ENCODE measurements at places on chromosomes 16 and 17.

GRCh38 chr16:66619534-66620428, 15.3 kb downstream of the CMTM3 start:
- no peak for DNase-seq

GRCh38 chr16:20940871-20941635, 40.5 kb downstream of the LYRM1 start:
- no peak for DNase-seq

DNA sequence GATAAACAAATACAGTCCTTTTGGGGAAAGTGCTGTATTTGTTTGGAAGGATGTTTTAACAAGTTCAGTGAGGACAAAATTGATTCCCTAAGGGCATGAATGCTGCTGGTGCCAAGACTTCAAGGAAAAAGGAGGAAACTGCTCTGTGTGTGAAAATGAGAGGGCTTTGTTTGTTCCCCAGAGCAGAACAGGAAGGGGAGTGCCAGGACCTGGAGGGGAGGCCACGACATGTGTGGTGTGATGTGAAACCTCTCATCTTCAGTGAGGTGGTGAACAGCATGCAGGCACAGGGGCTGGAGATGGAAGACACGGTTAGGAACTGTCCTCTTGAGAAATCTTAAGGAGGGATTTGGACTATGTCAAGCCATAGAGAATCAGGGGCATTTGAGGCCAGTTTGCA, 46.6 kb upstream of the GRIN2A start:
- no peak for DNase-seq

DNA sequence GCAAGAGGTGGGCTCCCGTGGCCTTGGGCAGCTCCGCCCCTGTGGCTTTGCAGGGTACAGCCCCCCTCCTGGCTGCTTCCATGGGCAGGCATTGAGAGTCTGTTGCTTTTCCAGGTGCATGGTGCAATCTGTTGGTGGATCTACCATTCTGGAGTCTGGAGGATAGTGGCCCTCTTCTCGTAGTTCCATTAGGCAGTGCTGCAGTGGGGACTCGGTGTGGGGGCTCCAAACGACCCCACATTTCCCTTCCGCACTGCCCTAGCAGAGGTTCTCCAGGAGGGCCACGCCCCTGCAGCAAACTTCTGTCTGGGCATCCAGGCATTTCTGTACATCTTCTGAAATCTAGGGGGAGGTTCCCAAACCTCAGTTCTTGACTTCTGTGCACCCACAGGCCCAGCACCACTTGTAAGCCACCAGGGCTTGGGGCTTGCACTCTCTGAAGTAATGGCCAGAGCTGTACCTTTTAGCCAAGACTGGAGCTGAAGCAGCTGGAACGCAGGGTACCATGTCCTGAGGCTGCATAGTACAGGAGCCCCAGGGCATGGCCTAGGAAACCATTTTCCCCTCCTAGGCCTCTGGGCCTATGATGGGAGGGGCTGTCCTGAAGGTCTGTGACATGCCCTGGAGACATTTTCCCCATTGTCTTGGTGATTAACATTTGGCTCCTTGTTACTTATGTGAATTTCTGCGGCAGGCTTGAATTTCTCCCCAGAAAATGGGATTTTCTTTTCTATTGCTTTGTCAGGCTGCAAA, 6.0 kb downstream of the PRKAR1A start:
- DNase-seq, result no peak

- DNase-seq, result no peak
These were observed 13.3 kb upstream of the ATP6V0C start for GRCh38 chr16:2500430-2500917.

GRCh38 chr16:57643147-57643874, 14.9 kb downstream of the ADGRG1 start:
- no peak for DNase-seq

DNA sequence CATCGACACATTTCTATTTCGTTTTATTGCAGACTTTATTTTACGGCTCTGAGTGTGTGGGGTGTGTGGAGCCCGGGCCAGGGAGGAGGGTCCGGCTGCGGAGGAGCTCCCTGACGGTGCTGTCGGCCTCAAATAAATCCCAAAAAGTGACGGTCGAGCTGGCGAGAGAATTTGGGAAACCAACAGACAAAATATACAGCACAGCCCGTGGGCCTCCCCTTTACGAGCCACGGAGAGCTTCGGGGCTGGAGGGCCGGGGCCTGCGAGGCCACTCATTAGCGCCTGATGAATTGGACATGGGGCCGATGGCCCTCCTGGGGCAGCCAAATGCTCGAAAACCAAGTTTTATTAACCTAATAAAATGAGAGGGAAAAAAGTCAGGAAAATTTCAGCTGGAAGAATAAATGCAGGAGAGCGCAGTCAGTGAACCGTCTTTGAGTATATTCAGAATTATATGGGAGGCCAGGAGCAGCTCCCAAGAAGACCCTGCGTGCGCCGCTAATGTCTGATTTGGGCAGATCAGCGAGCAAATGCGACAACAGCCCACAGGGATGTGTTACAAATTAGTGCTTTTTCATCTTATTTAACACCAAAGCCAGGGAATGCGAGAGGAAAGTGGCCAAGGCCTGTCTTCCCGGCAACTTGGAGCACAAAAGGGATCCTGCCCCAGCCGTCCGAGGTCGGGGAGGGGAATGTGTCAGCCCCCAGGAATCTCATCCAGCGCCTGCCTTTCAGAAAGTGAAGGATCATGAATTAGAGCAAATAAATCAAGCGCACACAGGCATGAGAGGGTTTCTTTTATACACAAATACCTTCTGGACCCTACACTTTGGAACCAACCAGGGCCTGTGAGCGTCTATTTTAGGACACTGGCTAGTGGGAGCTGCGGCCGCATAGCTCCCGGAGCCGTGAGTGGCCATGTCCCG, 249.1 kb downstream of the C16orf95 start:
- no peak for DNase-seq

GRCh38 chr17:69457603-69458002, 43.1 kb downstream of the MAP2K6 start:
- DNase-seq, result no peak

DNA sequence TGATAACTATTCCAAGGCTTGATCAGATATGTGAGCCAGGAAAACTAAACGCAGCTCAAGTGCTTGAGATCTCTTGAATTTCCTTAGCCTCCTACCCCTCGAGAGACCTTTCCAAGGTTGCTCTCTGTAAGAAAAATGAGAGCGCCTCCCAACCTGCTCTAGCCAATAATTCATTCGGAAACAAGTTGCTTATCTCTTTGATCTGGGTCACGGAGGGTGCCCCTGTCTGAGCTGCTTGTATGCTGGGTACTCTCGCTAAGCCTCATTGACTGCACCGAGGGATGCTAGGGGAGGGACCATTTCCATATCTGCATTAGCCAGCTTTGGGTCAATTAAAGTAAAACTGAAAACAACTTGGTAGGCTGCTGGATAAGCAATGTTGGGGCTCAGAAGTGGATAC, 70.1 kb upstream of the SHISA6 start:
- no peak for DNase-seq

- DNase-seq, result no peak
These were observed 34.1 kb downstream of the VPS53 start for GRCh38 chr17:680529-680928.

DNA sequence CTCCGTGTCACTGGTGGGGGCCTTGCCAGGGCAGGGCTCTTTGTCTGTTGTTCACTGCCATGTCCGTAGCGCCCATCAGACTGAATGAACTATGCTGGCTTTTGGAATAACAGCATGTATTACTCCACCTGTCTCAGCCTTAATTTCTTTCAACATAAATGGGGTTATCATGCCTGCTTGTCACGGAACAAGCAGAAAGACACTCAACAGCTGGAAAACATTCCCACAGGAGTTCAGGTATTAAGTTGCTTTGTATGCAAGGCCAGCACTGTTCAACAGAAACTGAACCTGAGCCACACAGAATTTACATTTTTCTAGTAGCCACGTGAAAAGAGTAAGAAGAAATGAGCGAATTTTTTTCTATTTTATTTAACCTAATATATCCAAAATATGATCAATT, 13.1 kb downstream of the PPL start:
- no peak for DNase-seq

GRCh38 chr16:939311-939710, 31.5 kb downstream of the LMF1 start:
- DNase-seq, result no peak

GRCh38 chr17:80705988-80706387, 161.3 kb downstream of the RPTOR start:
- DNase-seq, result no peak

- DNase-seq, result no peak
These were observed 68.6 kb downstream of the CCT6B start for GRCh38 chr17:34892461-34893249.

- no peak for DNase-seq
These were observed 10.4 kb downstream of the NHERF1 start for GRCh38 chr17:74758848-74759168.

DNA sequence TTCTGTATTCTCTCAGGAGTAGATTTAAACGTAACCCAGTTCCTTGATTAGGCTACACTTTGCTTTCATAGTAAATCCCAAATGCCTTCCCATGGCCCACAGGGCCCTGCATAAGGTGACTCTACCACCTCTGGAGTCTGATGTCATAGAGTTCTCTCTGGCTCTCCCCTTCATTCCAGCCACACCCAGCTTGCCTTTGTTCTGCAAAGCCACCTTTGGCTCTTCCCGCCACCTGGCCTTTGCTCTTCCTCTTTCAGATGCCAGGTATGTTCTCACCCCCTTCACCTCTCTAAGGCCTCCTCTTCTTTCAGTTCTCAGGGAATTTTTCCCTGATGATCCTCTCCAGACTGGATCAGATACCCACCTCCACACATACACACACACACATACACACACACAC, 141.3 kb upstream of the HSBP1 start:
- no peak for DNase-seq

GRCh38 chr17:73495641-73496040, 148.6 kb downstream of the SDK2 start:
- no peak for DNase-seq

DNA sequence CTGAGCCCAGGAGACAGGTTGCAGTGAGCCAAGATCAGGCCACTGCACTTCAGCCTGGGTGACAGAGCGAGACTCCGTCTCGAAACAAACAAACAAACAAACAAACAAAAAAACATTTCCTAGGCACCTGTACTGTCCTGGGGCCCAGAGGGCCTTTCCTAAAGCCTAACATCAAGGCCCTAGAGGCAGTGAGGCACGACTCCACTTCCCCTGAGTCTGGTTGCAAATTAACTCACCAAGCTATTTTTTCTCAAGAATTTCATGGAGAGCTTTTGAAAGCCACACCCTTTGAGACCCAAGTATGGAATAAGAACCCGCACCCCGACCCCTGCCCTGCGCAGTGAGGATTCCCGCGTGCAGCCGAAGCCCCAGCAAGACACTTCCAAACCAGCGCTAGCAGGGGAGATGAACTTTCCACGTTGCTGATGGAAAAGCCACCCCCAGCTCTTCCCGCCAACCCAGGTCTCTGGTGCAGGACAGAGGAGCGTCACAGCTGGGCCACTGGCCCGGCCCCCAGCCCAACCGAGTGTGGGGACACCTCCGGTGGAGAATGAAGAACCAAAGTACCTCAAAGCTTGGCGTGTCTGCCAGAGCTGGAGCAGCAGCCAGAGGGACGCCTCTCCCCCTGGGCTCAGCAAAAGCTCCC, 1.2 kb downstream of the CHST5 start:
- DNase-seq, result no peak

DNA sequence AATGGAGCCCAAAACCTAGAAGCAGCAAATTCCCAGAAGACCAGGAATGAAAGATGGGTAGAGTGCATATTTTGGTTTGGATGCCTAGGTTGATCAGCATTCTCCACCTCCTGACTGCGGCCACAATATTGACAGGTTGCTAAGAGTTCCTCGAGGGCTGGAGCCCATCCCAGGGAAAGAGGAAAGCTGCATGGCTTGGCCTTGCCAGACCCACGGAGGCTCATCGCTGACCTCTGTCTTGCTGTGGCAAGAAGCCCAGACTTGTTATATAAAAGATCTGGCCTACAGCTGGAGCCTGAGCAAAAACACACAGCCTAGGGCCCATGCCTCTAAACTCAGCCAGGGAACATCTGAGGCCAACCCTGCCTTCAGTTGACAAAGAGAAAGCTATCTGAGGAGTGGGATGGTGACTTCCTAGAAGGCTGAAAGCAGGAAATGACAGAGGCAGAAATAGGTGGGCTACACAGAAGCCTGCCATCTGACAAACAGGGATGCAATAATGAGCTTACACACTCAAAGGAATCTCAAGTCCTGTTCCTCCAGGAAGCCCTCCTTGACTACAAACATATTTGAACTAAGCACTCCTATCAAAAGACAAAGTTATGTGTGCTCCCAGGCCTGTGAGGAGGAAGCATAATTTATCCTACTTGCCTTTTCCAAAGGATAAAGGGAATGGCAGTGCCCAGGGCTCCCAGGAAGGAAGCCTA, 22.5 kb upstream of the SLC35B1 start:
- DNase-seq, result no peak

All from natural killer cell (primary cell).